ENCODE measurements at places on chromosomes 16 and 17.

DNA sequence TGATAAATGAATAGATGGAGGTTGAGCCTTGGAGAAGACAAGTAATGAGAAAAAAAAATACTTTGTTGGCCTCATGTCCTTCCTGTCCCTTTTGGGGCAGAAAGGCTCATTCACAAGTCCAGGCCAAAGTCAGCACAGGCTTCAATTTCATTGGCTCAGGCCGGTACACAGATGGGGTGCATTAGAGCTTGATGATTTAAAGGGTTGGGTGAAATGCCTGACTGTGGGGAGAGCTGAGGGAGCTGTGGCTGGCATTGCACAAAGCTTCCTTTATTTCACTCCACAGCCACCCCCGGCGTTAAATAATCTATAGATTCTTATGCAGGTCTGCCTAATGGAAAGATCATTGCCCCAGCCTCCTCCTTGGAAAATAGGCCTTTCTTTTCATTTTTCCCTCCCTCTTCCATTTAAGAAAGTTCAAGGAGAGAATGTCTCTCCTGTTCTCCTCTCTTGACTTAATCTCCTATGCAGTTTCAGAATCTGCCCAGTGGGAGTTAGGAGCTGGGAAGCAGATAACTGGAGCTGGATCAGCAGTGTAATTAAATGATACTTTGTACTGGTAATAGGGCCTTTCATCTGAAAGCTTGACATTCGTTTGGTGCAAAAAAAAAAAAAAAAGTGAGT, 24.4 kb downstream of the YPEL2 start:
- DNase-seq: no peak

GRCh38 chr16:87947356-87948118, 3.7 kb upstream of the BANP start:
- DNase-seq: no peak

GRCh38 chr17:39777534-39778365, 40.0 kb downstream of the GRB7 start:
- no peak for DNase-seq

- no peak for DNase-seq
Observed at GRCh38 chr16:50197582-50197981, 44.5 kb downstream of the TENT4B start.

- no peak for DNase-seq
Observed at GRCh38 chr16:83247767-83248372, 559.9 kb upstream of the HSBP1 start.

DNA sequence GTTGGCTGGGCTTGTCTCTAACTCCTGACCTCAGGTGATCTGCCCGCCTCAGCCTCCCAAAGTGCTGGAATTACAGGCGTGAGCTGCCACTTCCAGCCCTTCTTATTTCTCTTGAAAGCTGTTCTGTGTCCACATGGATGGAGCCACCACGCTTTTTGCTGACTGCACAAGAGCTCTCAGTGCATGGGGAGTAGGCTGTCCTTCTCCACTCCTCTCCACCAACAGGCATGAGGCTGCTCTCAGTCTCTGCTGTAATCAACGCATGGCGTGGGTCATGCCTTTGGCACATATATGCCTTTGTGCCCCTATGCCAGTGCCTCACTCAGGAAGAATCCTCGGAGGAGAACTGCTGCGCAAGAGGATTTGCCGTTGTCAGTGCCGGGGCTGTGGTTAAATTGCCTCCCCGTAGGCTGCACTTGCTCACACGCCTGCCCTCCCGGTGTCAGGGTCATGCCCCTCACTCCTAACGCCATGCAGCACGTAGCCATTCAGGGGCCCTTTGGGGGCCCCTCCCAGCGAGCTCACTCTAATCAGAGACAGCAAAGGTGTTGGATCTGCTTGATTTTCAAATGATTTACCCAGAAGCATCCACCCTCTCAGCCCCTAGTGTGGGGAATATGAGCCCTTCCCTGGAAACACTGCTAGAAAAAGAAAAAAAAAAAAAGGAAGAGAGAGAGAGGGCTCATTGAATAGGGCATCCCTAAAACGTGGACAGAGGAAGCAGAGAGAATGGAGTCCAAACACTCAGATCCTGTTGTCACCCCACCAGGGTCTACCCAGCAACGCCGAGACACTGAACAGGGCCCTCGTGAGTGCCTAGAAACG, 47.5 kb upstream of the ZCCHC14 start:
- DNase-seq: no peak

DNA sequence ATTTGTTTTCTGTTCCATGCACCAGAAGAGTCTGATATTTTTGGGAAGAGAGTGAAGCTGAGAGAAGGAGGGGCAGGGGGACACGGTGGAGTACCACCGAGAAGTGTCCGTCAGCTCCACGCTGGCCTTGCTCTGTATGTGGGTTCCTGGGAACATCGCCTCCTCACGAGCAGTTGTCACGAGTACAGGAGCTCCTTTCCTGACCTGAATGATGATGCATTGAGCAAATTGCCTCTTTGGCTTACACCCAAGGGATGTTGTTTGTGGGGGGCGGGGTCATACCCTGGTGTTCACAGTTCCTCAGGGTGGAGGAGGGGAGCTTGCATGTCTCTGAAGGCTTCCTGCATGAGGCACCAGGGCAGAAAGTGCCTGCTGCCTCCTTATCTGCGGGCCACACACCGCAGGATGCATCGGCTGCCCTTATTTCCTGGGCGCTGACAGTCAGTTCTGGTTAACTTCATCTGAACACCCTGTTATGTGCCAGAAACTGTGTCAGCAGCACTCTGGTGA, 36.2 kb downstream of the RGS9 start:
- no peak for DNase-seq

DNA sequence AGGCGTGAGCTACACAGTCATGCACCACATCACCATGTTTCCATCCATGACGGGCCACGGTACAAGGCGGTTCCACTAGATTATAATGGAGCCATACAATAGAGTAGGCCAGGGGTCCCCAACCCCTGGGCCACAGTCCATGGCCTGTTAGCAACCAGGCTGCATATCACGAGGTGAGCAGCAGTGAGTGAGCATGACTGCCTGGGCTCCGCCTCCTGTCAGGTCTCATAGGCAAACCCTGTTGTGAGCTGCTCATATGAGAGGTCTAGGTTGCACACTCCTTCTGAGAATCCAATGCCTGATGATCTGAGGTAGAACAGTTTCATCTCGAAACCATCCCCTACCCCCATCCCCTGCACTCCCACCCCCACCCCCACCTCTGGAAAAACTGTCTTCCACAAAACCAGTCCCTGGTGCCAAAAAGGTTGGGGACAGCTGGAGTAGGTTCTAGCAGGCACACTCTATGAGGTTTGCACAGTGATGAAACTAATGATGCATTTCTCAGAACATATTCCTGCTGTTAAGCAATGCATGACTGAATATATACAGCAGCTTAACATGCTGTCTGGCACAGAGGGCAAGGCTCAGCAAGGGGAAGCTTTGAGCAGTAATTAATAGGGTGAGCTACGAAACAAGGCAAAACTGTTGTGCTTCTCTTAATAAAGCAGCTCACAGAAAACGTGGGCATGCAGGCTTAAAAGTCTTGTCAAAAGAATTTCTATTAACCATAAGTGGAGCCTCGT, 108.0 kb downstream of the VPS53 start:
- no peak for DNase-seq

DNA sequence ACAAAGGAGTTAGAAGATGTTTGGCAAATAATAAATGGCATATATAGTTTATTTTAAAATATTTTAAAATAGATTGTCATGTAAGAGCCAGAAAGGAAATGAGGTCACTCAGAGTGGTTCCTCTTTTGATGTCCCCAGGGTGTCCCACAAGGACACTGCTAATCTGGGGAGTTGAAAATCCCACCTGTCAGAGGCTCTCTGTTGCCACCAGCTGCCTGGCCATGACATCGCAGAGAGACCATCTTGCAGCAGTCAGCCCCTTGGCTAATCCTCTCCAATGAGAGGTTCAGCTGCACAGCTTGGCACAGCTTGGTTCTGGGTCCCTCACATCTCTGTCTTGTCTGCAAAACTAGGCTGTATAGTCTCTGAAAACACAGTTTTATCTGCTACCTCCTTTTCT, 11.0 kb upstream of the RBFOX1 start:
- no peak for DNase-seq

GRCh38 chr16:10552998-10553491, 27.4 kb downstream of the EMP2 start:
- no peak for DNase-seq

DNA sequence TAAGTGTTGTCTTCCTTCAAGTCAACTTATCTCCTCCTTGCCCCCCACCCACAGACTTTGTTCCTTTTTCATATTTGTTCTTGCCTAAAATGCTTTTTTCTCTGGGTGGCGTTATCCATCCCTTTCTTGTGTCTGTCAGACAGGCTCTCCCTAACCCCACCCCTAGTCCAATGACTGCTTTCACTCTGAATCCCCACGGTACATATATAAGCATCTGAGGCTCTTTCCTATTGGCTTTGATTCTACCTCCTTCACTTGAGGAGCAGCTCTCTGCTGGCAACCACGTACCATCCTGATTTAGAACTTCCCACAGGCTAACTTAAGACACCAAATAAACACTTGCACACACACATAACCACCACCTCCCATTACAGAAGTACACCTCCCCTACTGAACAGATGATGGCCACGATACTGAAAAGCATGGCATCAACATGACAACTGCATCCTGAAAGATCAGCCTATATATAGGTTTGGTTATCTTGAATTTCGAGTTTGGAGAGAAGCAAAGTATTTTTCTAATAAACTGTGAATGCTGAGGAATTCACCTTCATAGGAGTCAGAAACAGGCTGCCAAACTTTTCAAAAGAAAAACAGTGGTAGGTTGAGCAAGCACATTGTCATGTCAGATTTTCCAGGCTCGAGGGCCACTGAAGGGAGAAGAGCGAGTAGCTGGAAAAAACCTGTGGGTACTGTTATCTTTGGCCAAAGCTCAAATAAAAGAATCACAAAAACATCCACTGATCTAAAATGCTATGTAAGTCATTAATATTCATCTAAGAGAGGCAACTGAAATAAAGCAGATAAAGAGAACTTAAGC, 24.3 kb downstream of the STAT3 start:
- no peak for DNase-seq

DNA sequence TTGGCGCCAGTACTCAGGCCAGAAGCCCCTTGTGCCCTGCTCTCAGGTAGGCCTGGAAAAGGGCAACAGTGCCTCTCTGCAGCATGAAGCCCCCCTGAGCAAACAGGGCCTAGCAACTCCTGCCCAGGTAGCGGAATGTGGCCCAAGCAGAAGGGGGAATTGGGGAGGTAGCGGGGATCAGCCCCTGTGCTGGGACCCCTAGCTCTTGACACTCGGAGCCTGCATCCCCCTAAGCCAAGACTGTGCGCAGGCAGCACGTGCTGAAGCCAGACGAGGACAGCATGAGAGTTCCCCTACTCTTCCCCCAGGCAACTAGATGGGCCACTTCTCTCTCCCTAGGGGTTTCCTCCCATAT, 823 bp upstream of the CD2BP2 start:
- no peak for DNase-seq

DNA sequence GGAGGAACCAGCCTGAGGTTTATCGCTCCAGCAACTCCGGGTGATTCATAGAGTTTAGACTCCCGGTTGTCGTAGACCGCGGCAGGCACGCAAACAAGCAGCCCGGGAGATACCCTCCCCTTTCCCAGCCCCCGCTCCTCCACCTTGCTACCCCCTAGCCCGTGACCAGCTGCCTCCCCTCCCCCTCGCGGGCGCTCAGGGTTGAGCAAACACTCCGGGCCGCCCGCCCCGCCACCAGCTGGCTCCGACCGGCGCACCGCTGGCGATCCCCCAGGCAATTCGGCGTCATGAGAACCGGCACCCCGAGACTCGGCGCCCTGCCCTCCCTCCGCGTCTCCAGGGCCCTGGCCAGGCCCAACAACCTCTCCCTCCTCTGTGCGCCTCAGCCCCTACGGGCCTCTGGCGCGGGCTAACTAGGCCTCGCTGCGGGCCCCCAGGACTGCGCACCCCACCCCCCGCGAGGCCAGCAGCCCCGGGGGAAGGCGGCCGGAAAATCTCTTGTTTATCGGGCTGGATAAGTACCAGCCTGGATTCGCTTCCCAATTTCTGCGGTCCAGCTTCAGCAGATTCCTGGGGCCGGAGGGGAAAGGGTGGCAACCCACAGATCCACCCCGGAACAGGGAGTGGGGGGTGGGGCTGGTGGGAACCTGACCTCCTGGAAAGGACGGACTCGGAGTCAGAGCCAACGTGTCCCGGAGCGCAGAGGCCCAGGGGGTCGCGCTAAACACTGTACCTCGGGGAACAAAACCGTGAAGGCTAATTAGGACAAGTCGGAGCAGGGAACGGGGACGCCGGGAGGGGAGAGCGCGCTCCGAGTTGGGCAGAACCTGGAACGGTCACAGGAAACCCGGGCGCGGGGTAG, 951 bp upstream of the GPRC5C start:
- no peak for DNase-seq

DNA sequence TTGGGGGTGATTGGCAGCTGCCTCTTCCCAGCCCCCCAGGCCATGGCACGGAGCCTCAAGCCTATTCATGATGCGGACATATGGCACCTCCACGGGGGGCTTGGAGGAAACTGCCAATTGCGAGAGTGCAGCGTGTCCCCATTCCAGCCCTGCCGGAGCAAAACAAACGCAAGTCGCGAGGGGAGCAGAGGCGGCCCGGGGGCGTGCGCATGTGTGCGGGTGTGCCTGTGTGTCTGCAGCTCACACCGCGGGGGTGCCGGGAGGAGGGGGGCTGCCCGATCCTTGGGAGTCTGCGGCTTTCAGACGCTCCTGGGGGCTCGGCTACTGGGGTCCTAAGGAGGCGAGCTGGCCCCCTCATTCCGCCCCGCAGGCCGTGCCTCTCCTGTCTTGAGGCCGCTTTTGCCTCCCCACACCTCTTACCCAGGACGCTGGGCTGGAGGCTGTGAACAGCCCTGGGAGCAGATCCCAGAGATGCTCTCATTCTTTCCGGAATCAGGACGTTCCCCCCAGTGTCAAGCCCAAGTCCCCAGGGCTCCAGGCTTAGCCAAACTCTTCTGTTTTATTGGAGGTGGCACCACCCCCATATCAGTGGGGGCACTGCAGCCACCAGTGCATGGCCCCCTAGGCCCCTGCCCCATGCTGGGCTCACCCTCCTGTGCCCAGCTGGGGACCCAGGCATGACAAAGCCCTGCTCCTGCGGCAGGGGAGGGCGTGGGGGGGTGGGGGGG, 29.1 kb downstream of the ENDOV start:
- DNase-seq: no peak

DNA sequence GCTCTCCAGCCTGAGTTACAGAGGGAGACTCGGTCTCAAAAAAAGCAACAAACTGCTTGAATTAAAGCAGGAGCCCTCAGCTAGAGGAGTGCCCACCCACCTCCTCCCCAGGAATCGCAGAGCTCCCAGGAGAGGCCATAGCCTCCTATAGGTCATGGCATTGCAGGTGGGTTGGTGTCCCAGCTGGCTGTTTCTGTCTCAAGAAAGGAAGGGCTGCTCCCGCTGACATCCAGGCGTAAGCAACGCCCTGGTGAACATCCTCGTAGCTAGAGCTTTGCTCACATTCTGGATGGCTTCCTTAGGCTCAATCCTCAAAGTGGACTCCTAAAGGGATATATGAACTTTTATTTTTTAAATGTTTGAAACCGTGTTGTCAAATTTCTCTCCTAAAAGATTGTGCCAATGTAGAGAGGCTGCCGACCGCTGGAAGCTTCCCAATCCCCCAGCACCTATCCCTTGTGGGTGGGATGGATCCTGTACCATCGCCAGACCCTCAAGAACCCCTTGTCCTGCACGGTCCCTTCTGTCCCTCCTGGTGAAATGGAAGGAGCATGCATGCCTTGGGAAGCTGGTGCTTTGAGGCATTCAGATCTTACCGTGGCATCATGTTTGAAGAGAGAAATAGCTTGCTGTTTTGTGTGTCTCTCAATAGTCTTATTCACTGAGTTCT, 5.9 kb downstream of the NLRC5 start:
- DNase-seq: no peak

GRCh38 chr17:67375716-67376115, 1.4 kb upstream of the PITPNC1 start:
- DNase-seq: no peak

Measured in NCI-H1048 (cell line).